Stimulated activated CD4-positive, alpha-beta T cell treated with anti-CD3 and anti-CD28 coated beads, Interleukin-1b, Interleukin-23, amount 100 ng/mL, for 24 hours (primary cell): ENCODE measurements at places on chromosomes 6 and 20.

DNA sequence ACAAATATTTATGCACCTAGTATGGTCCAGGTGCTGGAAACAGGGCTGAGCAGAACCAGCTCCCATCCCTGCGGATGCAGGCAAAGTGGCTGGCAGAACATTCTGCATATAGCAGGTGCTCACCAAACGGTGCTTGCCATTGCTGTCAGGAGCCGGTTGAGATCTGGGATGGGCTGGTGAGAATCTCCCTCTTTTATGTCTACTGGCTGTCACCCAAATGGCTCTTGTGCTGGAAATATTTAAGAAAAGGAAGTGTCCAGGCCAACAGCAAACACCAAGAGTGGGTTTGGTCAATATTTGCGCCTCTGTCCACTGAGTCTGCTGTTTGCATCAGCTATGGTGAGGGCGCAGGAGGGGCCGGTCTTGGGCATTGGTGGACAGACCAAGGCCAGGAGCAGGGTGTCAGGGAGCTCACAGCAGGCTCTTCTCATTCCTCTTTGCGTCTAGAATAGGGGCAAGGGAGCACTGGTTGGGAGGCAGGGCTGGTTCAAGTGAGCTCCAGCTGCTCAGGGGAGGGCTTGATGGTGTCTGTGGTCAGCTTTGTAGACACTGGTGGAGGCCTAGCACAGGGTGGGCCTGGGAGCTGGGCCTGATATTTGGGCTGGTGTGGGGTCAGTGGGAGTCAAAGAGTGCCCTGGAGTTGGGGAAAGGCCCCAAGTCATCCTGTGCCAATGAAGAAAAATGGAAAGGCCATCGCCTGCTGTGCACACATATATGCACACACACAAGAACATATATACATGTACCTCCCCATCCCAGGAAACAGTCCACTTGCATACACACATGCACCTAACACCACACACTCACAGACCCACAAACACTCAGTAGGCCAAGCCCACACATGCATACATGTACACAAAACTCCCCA, 1.4 kb upstream of the BPIFB2 start:
- DNase-seq = no peak

DNA sequence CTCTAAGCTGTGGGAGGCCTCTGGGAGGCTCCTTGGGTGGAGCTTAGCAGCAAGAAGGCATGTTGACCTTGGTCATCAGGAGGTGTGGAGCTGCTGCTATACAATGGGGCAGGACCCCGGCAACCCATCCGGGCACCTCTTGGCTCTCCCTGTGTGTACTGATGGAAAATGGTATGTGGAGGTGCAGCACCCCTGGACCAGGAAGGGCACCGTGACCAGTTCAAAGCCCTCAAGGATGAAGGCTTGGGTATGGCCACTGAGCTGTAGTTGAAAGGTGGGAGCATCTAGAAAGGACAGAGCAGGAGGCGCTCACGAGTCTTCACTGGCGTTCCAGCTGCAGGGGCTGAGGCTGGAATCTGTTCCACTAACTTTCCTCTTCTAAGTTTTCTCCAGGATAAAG, 6.7 kb upstream of the IRF4 start:
- no peak for DNase-seq

GRCh38 chr20:40532103-40532502, 156.9 kb downstream of the MAFB start:
- no peak for DNase-seq

GRCh38 chr6:43707767-43708166, 20.2 kb upstream of the MRPS18A start:
- no peak for DNase-seq

DNA sequence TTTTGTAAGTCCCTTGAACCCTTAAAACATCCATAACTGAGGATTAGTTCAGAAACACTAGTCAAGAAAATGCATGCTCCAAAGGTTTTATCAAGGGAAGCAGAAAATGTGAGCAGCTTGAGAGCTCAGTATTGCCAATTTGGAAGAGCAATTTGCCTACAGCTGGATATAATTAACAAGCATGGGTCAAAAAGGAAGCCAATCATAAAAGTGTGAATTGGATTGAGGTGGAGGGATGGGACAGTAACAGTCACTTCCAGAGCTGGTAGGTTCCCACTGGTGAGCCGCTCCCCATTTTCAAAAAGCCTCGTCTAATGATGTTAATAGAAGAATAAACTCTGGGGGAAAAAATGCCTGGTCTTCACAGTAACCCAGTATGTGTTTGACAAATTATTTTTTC, 5.0 kb upstream of the PTPRK start:
- DNase-seq = no peak

DNA sequence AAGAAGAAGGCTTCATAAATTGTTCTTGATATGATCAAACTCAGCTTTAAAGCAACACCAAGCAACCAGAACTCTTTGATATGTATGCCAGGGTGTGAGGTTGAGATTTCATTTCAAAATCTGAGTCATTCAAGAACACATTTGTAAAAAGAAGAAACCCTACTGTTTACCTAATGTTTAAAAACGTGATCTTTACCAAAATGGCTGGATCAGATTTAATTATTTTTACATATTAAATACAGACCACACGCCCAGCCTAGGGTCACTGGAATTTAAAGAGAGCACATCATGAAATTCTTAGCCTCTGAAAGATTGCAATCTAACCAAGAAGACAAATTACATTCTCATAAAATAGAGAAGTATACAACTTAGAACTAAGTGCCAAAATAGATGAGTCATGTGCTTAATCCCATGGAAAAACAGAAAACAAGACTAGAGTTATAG, 206.8 kb upstream of the SMLR1 start:
- DNase-seq = no peak

GRCh38 chr6:12173661-12174060, 116.5 kb upstream of the EDN1 start:
- DNase-seq = no peak

DNA sequence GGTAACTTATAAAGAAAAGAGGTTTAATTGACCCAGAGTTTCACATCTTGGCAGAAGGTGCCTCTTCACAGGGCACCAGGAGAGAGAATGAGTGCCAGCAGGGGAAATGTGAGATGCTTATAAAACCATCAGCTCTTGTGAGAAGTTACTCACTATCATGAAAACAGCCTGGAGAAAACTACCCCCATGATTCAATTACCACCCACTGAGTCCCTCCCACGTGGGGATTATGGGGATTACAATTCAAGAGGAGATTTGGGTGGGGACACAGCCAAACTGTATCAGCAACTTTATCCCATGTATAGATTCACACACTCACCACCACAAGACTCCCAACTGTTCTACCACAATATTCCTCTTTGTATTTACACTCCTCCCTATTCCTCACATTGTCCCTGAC, 10.6 kb downstream of the PDSS2 start:
- no peak for DNase-seq

DNA sequence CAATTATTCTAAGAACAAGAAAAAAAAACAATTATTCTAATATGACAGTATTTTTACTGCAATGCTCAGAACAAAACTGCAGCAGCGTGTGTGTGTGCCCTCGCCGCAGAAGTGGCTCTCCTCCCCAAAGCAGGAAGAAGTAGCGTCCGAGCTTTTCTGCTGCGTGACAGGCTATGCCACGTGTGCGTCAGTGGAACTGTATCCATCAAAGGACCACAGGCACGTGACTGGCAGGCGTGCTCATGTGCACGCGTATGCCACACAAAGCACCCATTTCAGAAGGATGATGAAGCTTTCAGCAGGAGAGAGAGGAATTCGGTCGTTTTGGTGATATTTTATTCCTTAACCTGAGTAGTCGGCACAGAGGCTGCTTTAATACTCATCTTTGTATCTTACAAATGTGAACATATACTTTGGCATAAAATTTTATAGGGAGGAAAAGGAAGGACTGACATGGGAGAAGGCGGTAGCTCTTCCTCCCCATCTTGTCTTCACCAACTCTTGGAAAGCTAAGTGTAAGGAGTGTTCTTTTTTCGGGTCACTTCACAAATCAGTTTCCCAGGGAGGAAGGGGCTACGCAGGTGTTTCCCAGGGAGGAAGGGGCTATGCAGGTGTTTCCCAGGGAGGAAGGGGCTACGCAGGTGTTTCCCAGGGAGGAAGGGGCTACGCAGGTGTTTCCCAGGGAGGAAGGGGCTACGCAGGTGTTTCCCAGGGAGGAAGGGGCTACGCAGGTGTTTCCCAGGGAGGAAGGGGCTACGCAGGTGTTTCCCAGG, 3.4 kb downstream of the TCFL5 start:
- DNase-seq = no peak

DNA sequence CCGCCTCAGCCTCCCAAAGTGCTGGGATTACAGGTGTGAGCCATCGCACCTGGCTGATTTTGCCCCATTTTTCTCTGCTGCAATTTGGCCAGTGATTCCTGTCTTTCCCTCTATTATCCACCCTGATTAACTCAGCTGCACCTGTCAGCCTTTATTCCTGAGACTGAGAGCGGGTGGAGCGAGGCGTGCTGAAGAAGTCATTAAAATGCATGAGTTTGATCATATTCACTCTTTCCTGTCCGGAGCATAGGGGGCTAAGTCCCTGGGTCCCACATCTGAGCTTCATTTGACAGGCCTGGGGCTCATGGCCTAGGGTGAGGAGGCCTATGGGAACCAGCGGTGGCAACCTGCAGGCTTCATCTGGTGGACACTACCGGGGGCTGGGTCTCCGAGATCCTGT, 25.7 kb upstream of the CTNNBL1 start:
- DNase-seq = no peak

GRCh38 chr6:111992851-111993250, 61.1 kb upstream of the CCN6 start:
- no peak for DNase-seq

- no peak for DNase-seq
These were observed 90.9 kb downstream of the CRYBG1 start for GRCh38 chr6:106451439-106451838.

GRCh38 chr6:106908386-106908840, 66.1 kb downstream of the CD24 start:
- DNase-seq = no peak

- no peak for DNase-seq
These were observed 634.6 kb downstream of the PRKN start for GRCh38 chr6:162092816-162093502.

GRCh38 chr6:47509937-47510336, 32.3 kb downstream of the CD2AP start:
- no peak for DNase-seq

GRCh38 chr6:13400772-13401171, 72.4 kb upstream of the TBC1D7 start:
- DNase-seq = no peak

DNA sequence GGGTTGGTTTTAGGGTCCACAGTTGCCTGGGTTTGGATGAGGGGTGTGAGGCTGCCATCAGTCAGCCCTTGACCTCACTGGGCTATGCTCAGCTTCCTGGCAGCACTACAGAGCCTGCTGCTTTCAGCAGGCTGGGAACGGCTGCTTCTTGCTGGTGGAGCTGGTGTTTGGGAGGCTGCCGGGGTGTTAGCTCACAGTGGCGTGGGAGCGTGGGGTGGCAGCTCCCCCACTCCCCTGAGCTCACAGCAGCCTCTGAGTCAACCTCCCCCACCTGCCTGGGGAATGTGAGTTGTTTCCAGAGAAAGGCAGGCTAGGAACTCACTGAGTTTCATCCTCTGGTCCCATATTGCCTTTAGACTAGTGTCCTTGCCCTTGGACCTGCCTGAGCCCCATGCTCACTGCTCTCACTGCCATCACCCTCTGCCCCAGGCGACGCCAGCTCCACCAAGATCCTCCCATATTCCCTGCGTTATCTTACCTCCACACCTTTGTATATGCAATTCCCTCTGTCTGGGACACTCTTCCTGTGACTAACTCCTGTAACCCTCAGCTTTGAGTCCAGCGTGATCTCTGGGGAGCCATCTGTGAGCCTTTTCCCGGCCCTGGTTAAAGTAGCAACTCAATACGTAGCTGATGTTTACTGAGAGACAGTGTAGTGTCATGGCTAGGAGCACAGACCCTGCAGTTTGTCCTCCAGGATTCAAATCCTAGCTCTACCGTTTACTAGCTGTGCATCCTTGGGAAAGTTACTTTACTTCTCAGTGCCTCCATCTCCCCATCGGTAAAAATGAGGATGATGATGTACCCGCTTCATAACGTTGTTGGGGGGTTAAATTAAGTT, 34.8 kb downstream of the PPP1R16B start:
- no peak for DNase-seq

DNA sequence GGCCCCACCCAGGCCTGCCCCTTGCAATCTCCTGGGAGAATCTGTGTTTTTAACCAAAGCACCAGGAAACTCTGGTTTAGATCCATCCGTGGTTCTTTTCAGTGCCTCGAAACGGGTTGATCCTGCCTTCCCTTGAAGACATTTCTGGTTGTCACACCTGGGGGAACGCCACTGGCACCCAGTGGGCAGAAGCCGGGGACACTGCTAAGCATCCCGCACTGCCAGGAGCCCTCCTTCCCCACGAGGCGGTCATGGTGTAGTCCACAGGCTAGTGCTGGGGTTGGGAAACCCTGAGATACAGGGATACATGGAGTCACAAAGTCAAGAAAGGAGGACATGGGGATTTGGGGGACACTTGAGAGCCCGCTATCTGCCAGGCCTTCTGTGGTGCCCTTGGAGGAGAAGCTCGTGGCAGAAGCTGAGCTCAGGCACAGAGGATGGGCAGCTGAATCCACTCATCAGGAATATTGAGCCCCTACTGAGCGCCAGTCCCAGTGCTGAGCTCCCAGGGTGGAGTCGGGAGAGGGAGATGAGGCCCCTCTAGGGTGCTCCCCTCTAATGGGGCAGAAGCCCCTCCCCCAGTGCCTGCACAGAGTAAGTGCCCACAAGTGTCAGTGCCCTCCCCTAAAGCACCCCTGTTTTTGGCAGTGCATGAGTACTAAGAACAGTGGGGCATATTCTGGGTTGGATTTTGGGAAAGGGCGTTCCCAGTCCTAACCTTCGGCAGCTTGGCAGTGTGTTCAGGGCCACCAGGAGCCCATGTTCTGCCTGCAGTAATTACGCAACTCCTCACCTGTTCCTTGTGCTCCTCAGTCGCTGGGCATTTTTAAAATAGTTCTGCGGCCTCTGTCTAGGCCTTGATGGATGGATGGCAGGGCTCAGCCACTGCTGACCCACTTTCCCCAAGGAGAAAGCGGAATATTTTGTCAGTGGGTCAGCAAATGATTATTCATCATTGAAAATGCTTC, 25.6 kb upstream of the PHACTR3 start:
- DNase-seq = no peak

DNA sequence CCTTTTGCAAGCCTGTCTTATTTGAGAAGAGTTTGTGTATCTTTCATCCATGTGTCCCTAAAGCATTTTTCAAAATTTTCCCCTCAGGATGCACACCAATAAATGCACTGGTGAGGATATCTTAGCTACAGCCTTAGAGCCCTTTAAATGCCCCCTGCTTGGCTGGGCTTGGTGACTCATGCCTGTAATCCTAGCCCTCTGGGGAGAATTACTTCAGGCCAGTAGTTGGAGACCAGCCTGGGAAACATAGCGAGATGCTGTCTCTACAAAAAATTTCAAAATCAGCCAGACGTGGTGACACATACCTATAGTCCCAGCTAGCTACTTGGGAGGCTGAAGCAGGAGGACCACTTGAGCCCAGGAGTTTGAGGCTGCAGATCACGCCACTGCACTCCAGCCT, 33.8 kb upstream of the PLCB4 start:
- DNase-seq = no peak

- no peak for DNase-seq
These were observed 100.8 kb upstream of the CITED2 start for GRCh38 chr6:139475241-139475640.

- DNase-seq = no peak
These were observed 658 bp downstream of the HTR1B start for GRCh38 chr6:77462359-77463307.

- DNase-seq = no peak
These were observed 128.4 kb upstream of the COL21A1 start for GRCh38 chr6:56375806-56376205.
